Stimulated activated memory B cell treated with anti-CD40 and anti-IgM and Interleukin-4, amounts not matched to agents 10 μg/mL and 1 μg/mL and 100 μg/mL, for 72 hours (primary cell): ENCODE measurements at places on chromosomes 12 and 14.

DNA sequence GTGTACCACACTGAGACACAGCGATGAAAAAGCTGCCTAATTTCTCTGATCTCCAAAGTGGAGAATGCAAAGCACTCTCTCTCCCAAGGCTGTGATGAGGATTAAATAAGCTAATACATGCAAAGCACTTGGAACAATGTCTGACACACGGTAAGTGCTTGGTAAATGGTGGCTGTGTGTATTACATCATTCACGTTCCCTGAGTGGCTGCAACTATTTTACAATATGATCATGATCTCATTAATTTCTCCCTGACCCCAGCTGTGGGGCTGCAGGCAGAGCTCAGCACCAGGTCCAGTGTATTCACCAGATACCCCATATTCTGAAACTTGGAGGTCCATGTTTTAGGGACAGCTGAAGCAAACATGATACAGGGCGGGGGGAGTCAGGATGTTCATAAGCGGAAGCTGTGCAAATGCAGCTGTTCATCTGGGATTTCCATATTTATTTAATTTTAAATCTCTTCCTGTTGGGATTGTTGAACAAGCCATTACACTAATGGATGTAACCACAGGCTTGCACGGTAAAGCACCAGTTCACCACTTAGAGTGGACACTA, 106.4 kb downstream of the CCDC60 start:
- no peak for ATAC-seq

DNA sequence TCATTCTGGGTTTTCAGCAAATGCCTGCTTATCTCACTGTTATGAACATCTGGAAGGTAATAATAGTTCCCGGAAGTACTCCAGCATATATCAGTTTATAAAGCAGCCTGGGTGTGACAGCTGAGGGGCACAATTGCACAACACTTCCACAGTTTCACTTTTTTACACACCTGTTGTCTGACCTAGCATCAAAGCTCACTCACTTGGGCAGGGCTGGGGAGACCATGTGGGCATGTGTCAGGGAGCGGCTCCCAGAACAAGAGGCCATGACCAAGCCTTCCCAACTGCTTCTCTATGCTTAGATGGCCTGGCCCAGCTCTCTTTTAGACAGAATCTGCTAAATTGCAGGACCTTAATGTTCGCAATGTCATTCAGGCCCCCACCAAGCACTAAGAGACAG, 51.1 kb upstream of the RIC8B start:
- ATAC-seq, result no peak

DNA sequence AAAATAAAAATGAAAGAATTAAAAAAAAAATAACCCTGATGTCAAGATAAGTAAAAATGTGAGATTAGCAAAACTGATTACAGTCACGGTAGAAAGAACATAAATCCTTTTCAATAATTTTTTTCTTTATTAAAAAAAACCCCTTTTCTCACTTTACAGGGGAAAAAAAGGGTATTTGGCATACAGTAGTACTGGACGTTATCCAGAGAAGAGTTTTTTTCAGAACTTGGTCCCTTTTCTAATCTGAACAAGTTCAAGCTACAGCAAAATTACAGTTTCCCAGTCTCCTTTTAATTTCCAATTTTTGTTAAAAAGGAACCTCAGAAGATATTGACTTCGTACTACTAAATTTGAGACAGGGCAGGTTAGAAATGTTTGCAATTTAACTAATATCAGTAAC, 134.7 kb upstream of the DCN start:
- no peak for ATAC-seq

DNA sequence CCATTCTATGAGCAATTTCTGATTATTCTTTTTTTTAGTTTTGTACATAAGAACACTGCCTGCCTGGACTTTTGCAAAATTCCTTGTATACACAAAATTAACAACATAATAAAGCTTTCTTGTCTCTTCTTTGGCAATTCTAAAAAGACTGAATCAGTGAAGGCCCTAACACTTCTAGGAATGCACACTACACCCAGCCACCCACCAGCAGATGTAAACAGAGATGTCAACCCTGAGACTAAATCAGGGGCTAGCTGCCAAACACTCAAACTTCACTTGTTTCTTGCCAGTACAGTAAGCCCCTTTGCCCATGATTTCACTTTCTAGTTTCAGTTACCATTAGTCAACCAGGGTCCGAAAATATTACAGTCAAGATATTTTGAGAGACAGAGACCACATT, 15.5 kb downstream of the DCAF5 start:
- no peak for ATAC-seq

GRCh38 chr12:131511803-131512561, 198.9 kb upstream of the SFSWAP start:
- ATAC-seq, result peak; percentile 81

GRCh38 chr14:104732931-104733681, 9.1 kb downstream of the ADSS1 start:
- no peak for ATAC-seq

- no peak for ATAC-seq
Observed at GRCh38 chr14:90402016-90402415, 5.2 kb downstream of the CALM1 start.

GRCh38 chr14:37678916-37679315, 83.5 kb downstream of the TTC6 start:
- no peak for ATAC-seq

- peak; percentile 35 for ATAC-seq
Observed at GRCh38 chr12:123151457-123152454, 866 bp upstream of the PITPNM2 start.

DNA sequence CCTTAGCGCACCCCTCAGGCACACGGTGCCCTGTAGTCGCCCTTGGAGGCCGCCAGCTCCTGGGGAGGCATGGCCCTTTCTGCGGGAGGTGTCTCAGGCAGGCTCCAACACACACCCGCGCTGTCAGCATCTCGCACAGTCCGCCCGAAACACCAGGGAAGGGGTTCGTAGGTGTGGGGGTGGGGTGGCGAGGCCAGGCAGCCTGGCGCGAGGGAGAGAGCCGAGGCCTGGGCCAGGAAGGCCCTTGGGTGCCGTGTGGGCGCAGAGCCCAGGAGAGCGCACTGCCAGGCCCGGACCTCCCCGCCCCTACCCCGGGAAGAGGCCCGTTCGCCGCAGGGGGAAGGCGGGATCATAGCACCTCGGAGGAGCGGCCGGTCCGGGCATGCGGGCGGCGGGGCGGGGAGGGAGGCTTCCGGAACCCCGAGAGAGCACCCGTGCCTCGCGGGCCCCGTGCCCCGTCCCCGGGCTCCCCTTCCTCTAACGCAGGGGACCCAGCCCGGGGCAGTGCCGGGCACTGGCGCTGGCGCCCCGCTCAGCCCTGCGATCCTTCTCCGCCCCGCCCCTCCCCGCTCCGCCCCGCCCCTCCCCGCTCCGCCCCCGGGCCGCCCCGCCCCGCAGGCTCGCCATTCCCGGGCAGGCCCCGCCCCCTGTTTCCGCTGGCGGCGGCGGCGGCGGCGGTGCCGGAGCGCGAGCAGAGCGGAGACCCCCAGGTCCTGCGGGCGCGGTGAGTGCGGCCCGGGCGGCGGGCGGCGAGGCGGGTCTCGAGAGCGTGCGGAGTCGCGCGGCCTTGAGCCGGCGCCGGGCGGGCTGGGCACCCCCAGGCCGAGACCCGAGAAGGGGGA, at the start of gene TSPAN9:
TSS of gene TSPAN9 (plus strand) at position 650 of the 842 bp plus-strand sequence. CDS start 123,815 bp downstream, outside the sequence.
- peak; percentile 87 for ATAC-seq

DNA sequence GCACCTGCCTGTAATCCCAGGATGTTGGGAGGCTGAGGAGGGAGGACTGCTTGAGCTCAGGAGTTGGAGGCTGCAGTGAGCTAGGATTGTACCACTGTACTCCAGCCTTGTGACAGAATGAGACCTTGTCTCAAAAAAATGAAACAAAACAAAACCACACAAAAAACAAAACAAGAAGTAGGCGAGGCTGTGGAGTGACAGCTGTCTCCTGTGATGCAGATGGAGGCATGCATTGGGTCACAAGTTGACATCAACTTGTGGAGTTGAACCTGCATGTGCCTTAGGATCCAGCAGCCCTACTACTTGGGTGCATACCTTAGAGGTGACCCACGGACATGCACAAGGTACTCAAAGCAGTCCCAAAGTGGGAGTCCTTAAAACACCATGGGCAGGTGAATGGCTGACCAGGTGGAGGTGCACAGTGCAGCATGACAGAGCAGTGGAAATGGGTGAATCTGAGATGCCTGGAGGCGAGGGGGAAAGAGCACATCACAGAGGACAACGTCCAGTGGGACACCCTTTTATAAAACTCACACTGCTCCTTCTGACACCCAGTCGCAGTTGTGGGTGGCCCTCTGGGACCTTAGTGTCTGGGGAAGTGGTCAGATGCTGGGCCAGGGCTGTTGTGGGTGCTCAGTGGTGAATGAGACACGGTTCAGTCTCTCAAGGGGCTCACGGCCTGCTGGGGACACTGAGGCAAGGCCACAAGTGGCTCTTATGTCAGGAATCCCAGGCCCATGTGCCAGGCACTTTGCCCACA, 12.7 kb downstream of the PLBD2 start:
- peak; percentile 39 for ATAC-seq

DNA sequence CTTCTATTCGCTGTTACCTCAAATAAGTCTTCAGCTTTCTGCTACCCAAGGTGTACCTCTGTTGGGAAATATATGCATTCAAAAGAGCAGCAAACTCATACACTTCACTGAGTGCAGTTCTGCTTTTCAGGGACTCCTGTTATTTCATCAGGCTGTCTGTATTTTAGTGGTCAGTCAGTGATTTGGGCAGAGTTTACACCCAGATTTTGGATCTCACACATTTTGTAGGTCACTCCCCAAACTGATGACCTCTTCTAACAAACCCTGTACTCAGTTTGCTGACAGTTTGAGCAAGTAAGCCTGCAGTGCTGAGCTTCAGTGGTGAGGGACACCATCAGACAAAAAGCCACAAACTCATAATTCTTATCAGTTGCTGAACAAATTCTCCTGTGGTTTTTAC, 8.2 kb upstream of the WASHC4 start:
- ATAC-seq, result no peak

DNA sequence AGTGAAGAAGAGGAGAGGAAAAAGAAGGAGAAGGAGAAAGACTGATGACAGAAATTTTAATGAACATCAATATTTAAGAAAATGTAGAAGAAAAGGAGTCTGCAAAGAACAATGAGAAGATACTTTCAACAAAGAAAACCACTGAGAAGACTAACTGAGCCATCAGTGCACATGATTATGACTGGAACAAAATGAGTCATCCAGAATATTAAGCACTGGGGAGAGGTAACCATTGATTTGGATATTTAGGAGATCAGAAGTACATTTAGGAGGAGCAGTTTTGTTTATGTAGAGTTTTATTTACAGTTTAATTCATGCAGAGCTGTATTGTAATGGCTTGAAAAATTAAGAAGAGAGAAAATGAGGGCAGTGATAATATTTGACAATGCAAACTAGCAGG, 159.1 kb downstream of the C12orf50 start:
- ATAC-seq, result no peak

DNA sequence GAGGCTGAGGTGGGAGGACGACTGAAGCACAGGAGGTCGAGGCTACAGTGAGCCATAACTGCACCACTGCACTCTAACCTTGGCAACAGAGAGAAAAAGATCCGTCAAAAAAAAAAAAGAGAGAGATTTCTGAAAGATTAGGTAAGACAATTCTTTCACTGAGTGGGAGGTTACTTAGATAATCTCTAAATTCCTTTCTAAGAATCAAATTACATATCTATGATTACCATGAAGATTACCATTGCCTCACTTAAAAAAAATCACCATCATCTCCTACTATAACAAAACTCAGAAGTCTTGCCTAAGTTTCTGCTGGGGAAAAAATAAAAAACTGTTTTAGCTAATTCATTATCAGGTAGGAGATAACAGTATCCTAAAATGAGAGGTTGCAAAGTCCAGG, 366.7 kb downstream of the DUSP6 start:
- ATAC-seq, result no peak

DNA sequence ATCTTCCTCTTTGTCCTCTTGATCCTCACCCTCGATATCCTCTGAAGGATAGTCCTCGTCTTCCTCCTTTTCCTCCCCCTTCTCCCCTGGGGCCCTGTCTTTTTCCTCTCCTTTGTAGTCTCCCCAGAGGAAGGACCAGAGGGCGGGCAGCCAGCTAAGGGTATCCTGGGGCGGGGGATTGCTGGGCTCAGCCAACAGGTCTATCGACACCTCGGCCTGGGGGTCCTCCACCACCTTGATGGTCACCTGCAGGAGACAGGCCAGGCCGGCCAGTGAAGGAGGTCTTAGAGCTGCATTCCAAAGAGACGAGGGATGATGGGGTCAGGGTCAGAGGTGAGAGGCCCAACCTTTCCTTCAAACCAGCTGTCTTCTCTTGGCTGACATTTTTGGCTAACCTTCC, 16.2 kb downstream of the ISM2 start:
- ATAC-seq, result no peak

DNA sequence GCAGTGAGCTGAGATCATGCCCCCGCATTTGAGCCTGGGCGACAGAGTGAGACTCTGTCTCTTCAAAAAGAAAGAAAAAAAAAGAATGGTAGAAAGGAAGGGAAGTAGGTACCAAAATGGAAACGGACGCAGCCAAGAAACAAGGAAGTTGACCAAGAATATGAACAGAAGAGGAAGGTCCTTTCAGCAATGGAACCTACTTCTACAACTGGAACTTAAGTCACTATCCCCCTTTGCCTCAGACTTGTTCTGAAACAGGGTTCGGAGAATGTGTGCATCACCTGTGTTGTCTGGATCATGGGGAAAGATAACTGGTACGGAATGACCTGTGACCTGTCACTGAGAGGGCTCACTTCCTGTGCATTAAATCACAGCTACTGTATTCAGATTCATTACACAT, 43.9 kb upstream of the RNASE1 start:
- no peak for ATAC-seq

DNA sequence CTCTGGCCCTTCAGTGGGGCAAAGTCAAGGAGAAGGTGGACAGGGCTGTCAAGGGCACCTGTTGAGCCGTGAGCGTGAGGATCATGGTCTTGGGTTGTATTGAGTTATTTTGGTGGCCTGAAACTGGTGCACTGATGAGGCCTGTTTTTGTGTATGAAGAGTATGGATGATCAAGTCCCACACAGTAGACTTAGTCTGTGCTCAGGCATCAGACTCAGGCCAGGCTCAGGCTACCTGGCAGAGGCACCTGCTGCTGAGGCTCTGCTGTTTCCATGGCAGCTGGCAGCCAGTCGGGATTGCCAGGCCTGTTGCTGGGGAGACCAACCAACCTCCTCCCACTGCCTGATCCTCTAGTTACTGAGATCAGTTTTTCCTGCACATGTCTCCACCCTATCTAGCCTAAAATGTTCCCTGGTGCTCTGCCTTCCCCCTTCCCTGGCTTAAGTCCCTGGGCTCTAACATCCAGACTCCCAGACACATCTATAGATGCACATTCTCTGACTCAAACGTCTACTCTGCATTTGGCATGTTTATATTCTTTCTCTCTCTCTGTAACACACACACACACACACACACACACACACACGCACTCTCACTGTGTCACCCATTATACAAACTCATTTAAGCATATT, 5.1 kb downstream of the JPH4 start:
- ATAC-seq, result no peak

DNA sequence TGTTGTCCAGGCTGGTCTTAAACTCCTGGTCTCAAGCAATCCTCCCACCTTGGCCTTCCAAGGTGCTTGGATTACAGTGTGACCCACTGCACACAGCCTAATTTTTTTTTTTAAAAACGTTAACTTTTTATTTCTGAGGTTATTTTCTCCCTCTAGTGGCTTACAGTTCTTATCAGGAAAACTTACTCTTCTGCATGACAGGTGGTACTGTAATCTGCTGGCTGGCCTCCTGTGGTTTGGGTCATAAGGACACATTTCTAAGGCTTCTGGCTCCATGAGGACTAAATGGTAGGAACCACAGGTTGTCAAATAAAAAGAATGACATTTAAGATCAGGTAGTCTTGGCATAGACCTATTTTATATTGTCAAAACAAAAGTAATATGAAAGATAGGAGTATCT, 7.7 kb upstream of the NCKAP1L start:
- ATAC-seq, result no peak
